Type B pancreatic cell (in vitro differentiated cells): ENCODE measurements at places on chromosomes 1 and 21. TPM values are rescaled to one million over a fixed set of nuclear protein-coding genes. Genes with fewer than 3 reads are reported as not detected.

Gene FAM177B
- total RNA-seq, result 0.34 and 0.36 TPM in 2 replicates

- H3K27me3 ChIP-seq, result no peaks in the 10 kb centered on the region
- no peak for DNase-seq
- H3K4me3 ChIP-seq, result no peak overlapping the region
These were observed 398.1 kb upstream of the LYPLAL1 start for GRCh38 chr1:218775501-218776021.

GRCh38 chr1:98099501-98099900 is 178.7 kb upstream of the DPYD start:
- H3K4me3 ChIP-seq, result no peak overlapping the region
- no peak for DNase-seq
- no peaks in the 10 kb centered on the region for H3K27me3 ChIP-seq

DNA sequence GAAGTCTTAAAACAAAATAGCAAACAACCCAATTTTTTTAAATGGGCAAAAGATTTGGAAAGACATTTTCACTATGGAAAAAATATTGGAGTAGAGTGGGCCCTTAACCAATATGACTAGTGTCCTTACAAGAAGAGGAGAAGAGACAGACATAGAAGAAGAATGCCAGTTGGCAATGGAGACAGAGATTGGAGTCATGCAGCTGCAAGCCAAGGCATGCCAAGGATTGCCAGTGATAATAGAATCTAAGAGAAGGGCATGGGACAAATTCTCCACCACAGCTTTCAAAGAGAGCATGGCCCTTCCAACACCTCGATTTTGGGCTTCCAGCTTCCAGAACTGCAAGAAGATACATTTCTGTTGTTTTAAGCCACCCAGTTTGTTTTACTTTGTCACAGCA is 92.7 kb downstream of the RGS2 start:
- no peaks in the 10 kb centered on the region for H3K36me3 ChIP-seq
- H3K4me3 ChIP-seq, result no peak overlapping the region
- no peak for DNase-seq
- H3K4me1 ChIP-seq, result no peaks in the 10 kb centered on the region
- H3K27ac ChIP-seq, result no peak overlapping the region
- no peaks in the 10 kb centered on the region for H3K27me3 ChIP-seq

- H3K4me1 ChIP-seq, result no peaks in the 10 kb centered on the region
- peaks cover 15% of the 10 kb centered on the region for H3K36me3 ChIP-seq
- H3K4me3 ChIP-seq, result no peak overlapping the region
- H3K27ac ChIP-seq, result peak overlapping the region; percentile 8
- no peaks in the 10 kb centered on the region for H3K27me3 ChIP-seq
These were observed 66.3 kb downstream of the CNST start for GRCh38 chr1:246632281-246633168.

- peak overlapping the region; percentile 84 for H3K27ac ChIP-seq
- DNase-seq, result no peak
- H3K4me1 ChIP-seq, result peaks cover 21% of the 10 kb centered on the region
- H3K4me3 ChIP-seq, result peak overlapping the region; percentile 99
- H3K27me3 ChIP-seq, result no peaks in the 10 kb centered on the region
These were observed 514 bp downstream of the TPRG1L start for GRCh38 chr1:3625151-3625907.
